M059J (cell line): ENCODE measurements at places on chromosomes 3 and 15.

- peak; percentile 28 for DNase-seq
These were observed 1.2 kb upstream of the MME start for GRCh38 chr3:155078711-155079467.

DNA sequence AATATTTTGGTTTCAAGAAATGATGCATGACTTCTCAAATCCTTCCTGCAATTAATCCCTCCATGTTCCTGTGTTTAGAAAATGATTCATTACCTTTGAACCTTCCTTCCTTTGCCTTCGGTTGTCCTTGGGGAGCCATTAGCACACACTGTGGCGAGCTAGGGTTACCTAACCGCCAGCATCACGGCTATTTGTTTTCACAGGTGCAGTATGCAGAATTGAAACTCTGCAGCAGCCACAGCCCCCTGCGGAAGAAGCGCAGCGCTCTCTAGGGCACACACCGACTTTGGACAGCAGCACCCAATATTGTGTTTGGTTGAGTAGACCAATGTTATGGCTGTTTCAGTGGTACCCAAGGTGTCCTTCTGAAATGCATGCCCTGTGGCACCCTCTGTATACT, 247.4 kb downstream of the MCTP2 start:
- DNase-seq: no peak

- DNase-seq: no peak
These were observed 469.3 kb downstream of the FHIT start for GRCh38 chr3:60781935-60782334.

- DNase-seq: no peak
These were observed 44.6 kb downstream of the ONECUT1 start for GRCh38 chr15:52745326-52746161.

GRCh38 chr15:81955382-81956062, 90.3 kb downstream of the MEX3B start:
- no peak for DNase-seq

DNA sequence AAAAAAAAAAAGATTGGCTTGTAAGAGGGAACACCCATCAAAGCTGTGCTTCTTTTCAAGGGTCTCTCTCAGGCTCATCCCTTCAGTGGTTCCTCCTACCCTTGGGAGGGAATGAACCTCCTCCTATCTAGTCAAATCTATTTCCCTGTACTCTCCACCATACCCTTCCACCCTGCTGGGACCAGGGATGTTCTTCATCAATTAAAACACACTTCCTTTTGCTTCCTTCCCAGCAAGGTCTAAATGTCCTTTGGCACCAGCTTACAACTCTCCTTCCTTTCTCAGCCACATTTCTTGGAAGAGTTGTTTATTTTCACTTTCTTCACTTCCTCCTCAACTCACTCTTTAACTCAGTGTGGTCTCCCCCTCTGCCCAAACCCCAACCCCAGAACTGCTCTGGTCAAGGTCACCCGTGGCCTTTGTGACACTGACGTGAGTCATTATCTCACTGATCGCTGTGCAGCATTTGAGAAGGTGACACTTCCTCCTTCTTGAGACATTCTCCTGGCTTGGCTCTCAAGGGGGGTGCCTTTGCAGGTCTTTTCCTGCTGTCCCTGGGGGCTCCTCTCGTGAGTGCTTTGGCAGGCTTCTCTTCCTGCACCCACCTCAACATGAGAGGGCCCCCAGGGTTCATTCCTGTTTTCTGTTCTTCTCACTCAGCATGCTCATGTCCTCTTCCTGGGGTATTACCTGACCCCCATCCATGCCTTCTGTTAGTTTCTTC, 210.5 kb upstream of the TLE3 start:
- DNase-seq: peak; percentile 31

GRCh38 chr3:162721736-162722135, 1225.1 kb downstream of the OTOL1 start:
- no peak for DNase-seq

DNA sequence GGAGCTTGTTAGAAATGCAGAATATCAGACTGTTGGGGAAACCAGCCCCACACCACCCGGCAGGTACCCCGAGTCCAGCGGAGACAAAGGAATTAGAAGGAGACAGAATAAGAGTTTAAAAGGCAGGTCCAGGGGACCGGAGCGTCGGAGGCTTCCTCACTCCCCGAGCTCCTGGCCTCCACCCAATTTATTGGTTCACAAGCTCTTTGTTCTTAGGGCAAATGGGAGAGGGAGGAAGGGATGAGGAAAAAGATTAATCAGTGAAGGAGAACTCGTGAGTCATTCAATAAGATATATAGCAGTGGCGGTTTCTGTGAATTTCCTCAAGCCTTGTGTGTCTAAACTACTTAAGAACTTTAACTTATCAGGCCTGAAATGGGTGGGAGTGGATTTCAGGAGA, 32.1 kb upstream of the WDR72 start:
- no peak for DNase-seq

DNA sequence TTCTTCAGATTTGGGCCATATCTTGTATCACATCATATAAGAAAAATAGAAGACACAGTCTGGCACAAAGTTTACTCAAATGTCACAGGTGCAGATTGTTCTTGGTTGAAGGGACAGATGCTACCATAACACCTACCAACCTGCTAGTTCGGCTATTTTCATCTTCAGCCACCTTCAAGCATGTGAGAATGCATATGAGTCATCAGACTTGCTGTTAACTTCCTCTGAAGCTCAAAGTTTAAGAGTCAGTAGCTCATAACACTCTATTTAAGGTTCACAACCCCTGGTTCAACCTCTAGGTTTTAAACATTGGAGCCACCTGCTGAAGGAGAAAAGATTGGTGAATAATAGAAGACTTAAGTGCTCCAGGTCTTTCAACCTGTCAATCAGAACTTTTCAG, 522.8 kb downstream of the NLGN1 start:
- DNase-seq: peak; percentile 62

GRCh38 chr15:69105451-69105985, 54.9 kb upstream of the GLCE start:
- DNase-seq: no peak

DNA sequence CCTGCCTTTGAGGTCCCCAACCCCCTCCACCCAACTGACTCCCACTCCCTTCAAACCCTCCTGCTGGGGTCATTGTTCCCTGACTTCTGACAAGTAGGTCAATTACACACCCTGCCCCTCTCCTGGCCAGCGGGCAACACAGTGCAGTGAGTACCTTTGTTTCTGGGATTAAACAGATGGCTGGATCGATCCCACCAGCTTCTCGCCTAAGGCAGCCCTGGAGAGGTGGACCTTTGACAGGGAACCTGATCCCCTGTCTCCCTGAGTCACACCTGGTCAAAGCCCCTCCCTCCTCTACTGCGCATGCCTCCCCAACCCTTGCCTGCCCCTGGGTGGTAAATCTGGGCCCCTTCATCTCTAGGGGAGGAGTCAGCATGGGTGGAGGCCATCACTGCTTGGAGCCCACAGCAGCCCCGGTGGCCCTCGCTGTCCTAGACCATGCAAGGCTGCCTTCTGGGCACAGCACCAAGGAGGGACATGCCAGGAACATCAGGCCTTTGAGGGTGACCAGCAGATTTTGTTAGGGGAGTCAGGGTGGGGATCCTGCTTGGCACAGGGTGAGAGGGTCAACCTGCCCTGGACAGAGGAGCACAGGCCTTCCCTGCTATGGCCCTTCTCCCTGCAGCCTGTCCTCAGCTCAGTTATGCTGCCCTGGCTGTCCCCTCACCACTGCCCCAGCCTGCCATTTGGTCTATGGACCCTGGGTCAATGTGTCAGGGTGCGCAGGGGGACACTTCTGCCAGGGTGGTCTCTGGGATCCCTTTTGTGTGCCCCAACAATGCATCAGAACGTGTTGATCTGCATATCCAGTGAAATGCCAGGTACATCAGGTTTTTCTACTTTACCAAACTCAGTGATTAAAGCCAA, 9.8 kb upstream of the PRR23E start:
- DNase-seq: no peak
